OCI-LY7 (cell line): ENCODE measurements at places on chromosomes 12 and 14.

- no peak for DNase-seq
Observed at GRCh38 chr12:12811343-12811742, 1.8 kb upstream of the DDX47 start.

- DNase-seq: no peak
Observed at GRCh38 chr14:88439088-88439487, 53.6 kb downstream of the SPATA7 start.

- DNase-seq: peak; percentile 67
Observed at GRCh38 chr12:68871921-68872320, 61.0 kb downstream of the CPM start.

DNA sequence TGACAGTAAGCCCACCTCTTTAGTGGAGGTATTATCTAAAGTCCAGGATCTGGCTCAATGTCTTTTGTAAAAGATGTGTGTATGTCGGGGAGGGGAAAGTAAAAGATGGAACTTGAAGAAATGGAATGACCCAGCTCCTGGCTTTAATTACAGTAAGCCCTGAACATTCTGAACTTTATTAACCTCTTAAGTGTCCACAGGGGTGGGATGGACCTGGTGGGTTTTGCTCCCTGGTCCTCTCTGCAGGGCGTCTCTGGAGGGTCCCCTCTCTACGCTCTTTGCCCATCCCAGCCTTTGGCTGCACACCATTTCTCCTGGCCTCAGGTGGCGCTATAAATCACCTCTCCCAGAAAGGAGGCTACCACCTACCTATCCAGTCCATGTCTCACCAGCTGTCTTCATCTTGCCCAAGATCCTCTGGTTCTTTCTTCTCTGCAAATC lies 3.7 kb upstream of the CISTR start:
- peak; percentile 75 for DNase-seq

DNA sequence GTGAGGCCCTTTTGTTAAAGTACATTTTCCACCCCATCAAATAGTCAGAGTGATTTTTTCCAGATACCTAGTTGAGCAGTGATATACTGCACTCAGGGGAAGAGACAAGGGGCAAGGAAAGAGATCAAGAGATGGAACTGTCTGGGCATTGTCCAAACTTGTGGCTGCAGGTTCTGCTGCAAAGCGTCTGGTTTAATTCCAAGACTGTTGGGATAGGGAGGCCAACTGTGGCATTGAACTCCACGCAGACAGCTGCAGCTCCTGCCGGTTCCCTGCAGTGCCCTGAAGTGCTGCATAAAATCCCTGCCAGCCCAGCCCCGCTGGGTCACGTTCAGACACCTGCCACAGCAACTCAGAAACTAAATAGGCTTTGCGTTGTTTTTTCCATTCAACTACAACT lies 30.5 kb downstream of the RPH3A start:
- no peak for DNase-seq

DNA sequence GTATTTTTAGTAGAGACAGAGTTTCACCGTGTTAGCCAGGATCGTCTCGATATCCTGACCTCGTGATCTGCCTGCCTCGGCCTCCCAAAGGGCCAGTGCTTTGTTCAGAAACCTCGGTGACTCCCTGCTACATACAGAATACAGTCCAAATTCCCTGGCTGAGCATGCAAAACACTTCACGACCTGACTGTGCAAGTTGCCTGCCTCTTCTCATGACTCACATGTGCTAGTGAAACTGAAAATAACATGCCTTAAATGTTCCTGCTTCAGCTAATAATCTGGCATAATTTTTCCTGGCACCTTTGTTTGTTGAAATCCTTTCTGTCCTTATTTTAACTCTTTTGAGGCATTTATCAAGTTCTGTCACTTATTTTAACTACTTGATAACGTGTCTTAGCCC lies 8.2 kb downstream of the DMAC2L start:
- DNase-seq: no peak

DNA sequence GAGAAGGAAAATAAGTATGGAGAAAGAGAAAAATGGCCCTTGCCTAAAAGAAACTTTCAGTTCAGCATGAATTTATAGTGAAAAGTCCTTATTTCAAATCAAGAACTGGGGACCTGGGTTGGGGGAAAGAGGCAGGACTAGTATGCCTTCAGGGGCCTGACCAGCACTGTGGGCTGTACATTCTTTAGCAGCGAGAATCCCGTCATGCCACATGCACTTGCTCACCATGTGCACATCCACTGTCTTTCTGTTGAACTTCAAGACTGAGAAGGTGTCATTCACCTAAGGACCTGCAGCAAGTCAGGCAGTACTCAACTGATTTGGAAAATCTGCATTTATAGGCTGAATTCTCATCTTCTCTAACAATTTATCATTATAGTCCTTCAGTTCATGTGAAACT lies 50.2 kb downstream of the RAB35 start:
- DNase-seq: no peak

DNA sequence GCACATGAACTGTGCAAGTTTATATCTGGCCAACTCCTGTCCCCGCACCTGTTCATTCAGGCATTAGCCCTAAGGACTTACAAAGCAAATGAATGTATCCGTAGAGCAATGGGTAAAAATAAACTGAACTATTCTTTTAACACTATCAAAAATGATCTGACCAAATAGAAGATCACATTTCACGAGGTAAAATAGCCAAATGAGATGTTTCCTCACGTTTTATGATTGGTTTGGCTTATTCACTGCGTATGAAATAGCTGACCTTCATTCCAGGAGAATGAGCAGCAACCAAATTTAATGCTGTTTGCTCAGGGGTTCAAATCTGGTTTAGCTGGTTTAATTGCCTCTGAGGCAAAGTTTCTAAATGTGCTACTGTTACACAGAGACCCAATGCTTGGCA lies 216.0 kb upstream of the EEA1 start:
- no peak for DNase-seq

GRCh38 chr12:131041968-131042833 lies 88.5 kb downstream of the ADGRD1 start:
- no peak for DNase-seq
